Stimulated activated CD4-positive, alpha-beta T cell treated with anti-CD3 and anti-CD28 coated beads, Interleukin-12 subunit alpha, Interleukin-12 subunit beta, amount 100 ng/mL, for 4 hours (primary cell): ENCODE measurements at places on chromosomes 2 and 18.

DNA sequence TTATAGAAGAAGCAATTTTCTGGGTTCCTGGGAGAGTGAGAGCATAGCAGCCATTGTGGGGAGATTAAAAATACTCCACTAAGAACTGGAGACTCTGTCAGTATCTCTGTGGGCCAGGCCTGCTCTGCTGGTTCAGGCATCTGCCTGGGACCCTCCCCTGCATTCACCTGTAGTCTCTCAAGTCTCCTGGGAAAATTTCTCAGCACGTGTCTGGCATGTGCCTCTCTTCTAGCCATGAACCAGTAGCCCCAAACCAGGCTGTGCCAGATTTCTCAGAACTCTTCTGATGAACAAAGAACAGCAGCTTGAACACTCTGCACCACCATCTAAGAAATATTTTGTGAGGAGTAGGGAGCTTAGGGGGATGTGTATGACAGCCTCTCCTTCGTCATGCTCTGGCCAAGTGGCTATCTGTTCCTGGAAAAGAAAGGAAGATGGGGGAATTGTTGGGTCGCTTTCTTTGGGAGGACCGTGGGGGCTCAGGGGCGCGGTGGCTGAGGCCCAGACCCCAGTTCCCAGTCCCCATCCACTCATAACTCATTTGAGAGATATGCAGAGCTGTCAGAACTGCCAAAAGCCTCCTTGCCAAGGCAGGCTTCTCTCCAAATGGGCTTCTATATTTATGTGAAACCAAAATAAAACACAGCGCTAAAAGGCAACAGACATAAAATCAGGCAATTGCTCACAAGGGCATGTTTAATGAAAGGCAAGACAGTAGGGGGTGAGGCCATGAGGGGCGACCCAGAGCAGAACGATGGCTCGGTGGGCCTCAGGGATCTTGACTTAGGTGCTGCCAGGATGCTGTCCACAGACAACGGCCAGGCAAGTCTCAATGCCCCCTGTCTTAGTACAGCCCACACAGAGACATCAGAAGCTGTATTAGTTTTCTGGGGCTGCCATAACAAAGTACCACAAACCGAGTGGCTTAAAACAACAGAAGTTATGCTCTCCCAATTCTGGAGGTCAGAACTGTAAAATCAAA lies 114.7 kb upstream of the TNP1 start:
- no peak for DNase-seq

DNA sequence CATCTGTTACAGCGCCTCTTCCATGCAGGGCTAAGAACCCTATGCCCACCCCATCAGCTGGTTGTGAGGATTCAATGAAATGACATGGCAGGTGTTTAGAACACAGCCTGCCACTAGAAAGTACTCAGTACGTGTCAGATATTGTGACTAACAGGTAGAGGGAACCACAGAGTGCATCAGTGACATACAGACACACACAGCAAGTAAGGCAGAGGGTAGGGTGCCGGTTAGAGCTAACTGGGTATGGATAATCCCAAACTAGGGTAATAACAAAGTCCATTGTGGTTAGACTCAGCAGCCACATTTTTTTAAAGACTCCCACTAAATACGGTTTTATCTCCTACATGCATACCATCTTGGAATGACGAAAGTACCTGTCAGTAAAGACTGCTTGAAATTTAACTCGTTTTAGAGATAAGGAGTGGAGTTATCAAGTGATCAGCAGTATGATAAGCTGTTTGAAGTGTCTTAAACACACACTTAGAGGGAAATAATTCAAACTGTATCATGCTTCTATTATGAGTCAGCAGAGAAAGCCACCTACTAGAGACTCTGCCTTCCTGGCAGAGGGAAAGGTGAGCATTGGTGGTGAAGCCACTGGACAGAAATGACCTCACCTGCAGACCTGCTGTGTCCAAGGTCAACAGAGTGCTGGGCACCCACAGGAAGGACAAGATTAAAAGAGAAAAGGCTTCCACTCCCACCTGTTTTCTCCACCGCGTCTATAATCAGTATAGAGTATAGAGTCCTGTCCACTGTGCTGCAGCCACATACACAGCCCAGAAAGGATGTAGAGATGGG lies 20.6 kb downstream of the MPPE1 start:
- DNase-seq = no peak

DNA sequence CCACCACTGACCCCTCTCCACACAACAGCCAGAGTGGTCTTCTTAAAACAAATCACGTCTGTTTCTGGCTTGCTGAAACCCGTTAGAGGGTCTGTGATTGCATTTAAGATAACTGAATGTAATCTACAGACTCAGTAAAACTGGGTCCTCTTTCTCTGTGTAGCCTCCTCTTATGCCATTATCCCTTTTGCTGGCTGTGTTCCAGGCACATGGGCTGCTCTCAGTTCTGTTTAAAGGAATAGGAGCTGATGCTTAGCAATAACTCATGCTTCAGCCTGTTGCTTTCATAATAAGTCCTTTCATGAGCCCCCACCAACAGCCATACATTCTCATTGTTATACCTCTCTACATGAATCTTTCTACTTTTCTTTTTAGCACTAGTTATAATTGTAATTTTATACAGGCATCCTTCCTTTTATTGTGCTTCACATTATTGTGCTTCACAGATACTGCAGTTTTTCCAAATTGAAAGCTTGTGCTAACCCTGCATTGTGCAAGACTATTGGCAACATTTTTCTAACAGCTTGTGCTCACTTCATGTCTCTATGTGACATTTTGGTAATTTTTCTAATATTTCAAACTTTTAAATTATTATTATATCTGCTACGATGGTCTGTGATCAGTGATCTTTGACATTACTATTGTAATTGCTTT lies 782.6 kb downstream of the MBD2 start:
- no peak for DNase-seq

DNA sequence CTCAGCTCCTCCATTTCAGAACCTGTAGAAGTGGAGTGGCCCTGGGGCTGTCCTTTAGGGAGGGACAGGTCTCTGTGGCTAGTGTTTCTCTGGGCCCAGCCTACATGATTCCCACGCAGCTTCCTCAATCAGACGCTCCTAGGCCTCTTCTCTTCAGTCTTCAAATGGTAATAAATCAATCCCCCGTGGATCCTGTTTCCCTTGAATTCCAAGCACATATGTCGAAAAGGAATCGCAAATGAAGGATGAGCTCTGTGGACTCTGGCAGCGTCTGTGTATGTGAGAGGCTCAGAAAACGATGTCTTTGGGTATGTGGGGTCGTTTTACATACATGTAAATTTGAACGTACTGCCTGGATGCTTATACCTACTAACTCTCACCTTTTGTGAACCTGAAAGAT lies 98.5 kb upstream of the ST8SIA3 start:
- DNase-seq = no peak

DNA sequence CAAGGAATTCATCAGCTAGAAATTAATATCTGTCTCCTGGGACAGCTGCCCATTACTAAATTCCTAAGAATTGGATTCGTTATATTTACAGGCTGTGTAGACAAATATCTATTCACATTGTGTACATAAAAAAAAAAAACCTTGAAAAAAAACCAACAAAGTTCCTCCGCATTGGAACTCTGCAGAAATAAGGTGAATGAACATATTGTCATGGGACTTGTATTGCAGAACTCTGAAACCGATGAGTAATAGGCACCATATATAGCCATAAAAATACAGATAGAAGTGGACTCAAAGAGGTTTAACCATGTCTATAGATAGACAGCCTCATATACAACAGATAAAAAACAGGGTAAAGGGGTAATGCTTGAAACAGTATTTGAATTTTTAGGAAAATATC lies 909.9 kb upstream of the CHAC2 start:
- no peak for DNase-seq

DNA sequence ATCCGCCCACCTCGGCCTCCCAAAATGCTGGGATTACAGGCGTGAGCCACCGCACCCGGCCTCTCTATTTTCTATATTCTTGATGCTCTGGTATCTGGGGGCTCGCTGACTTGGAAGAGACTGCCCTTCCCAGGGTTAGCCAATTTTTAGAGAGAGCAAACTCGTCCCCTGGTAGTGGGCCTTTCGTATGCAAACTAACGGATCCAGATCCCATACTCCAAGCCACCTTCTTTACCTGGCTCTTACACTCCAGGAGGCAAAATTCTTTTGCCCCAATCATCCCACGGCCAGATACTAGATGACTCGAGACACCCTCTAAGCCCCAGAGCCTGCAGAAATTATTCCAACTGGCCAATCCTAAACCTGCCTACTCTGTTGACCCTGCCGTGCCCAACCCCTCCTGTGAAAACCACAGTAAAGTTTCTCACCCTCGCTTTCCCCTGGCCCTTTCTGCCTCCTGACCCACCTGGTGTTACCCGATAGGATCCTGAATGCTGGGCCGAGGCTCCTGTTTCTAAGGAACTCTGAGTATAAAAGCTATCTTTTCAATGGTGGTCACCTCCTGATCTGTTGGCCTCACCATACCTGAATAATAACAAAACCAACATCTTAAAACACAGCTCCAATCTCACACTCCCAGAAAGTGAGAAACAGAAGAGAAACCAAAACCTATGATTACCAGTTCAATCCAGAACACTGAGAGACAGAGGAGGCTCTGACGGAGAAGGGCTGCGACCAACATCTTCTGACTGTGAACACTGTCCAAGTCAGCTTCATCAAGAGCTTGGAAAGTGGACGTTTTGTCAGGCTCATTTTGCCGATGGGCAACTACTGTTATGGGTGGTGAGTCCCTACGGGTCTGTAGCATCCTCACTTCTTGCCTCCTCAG lies 57.6 kb upstream of the ZNF532 start:
- no peak for DNase-seq
